Naive B cell (primary cell): ENCODE measurements at places on chromosomes 6 and 20.
A peak's percentile ranks its signal among the peaks of the same experiment; 100 is the strongest.

DNA sequence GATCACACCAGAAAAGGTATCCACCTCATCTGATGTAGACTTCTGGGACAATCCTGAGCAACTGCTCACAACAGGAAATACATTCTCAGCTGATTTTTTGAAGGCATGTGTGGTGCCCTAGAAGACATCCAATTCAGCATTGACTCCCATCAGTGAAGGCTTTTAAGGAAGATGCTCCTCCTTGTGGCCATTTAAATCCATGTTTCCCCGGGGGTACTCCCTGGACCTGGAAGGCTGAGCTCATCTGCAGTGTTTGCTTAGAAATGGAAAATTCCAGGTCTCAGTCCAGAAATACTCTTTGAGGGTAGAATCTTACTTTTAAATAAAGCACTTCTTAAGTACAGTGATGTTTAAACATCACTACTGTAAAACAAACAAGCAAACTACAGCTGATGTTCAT, 195.5 kb upstream of the PDE10A start:
- no peak for DNase-seq

DNA sequence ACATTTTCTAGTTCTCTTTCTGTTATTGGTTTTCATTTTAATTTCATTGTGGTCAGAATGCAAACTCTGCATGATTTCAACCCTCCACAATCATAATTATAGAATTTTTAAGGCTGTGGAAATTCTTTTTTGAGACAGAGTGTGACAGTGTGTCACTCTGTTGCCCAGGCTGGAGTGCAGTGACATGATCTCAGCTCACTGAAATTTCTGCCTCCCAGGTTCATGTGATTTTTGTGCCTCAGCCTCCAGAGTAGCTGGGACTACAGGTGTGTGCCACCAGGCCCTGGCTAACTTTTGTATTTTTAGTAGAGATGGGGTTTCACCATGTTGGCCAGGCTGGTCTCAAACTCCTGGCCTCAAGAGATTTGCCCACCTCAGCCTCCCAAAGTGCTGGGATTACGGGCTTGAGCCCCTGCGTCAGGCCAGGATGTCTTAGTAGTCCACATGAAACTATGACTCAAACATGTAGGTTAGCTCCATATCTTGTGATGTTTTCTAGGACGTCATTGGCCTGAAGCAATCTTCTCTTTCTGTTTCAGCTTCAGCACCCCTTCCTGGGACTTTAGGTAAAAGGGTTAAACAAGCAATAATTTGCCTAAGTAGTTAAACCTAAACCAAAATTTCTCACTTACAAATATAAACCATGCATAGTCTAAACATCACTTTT, 47.4 kb upstream of the SAMD3 start:
- no peak for DNase-seq

GRCh38 chr6:44064089-44064947, 62.9 kb downstream of the MRPL14 start:
- DNase-seq = no peak

DNA sequence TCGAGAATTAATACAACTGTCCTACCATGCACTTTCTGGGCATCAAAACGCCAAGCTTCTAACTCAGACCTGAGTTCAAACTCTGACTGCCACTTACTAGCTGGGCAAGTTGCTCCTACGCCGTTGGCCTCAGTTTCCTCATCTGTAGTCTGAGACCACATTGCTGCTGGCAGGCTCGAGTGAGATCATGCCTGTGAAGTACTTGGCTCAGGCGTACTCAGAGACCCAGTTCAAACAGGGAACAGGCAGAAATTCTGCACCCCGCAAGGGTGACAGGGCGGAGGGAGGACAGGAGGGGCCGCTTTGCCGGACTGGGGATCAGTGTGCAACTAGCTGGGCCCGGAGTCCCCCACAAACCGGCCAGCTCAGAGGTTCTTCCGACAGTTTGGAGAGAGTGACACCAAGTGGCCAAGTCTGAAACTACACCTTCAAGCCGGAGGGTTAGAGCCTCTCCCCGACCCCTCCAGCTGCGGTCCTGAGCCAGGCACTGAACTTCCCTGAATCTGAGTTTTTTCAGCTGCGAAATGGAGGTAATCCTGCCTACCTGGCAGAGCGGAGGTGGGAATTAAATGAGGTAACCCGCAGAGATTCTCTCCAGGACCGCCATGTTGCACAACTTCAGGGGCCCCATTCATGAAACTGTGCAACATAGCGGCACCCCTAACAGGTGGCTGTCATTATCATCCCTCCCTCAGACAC, 46.0 kb upstream of the PTPN1 start:
- peak; percentile 54 for DNase-seq

GRCh38 chr20:62293111-62293784, 9.5 kb upstream of the ADRM1 start:
- no peak for DNase-seq

- peak; percentile 12 for DNase-seq
Observed at GRCh38 chr20:3406481-3407039, 909 bp downstream of the DNAAF9 start.

DNA sequence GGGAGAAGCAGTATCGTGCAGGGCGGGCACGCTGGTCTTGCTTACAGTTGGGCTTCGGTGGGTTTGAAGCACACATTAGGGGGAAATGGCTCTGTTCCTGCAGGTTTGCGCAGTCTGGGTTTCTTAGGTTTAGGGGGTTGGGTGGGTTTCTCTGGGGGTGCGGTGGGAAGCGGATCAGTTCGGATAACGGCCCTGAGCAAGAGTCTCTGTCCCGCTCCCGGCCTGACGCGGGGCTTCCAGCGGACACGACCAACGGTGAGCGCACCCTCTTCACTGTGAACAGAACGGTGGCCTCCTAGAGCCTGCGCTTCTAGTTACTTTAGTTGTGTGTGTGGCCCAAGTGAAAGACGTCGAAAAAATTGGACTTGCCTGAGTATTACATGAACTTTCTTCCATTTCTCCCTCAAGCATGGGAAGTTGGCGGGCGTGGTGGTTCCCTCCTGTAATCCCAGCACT, 635 bp upstream of the ELOVL2 start:
- no peak for DNase-seq

DNA sequence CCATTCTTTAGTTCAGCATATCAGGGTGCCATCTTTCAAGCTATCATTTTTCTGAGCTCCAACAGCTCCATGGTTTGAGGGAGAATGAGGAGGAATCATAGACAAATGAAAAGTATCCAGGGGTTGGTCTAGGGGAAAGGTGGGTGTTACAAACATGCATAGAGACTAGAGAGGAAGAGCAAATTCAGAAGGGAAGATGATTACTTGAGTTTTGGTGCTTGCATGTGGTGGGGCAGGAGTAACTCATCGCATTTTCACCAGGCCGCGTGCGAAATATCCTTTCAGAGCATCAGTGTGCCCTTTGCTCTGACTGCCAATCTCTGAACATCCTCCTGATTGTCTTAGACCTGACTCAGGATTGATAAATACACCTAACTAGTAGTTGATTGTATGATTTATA, 7.7 kb upstream of the BICRAL start:
- no peak for DNase-seq

DNA sequence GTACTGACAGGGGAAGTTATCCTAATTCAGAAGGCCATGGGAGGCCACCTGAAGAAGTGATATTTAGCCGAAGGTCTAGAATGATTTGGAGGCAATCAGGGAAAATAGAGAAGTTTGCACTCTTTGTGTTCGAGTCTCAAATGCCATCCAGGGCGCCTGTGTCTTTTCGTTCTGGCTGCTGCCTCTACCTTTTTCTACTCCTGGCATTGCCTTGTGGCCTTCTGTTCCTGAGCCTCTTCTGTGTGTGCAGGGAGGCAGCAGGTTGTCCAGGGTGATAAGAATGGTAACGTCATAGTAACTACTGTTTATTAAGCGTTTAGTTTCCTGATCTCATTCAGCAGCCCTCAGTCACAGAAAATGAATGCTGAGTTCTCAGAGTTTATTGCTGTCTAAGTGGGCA, 252.1 kb downstream of the FARS2 start:
- DNase-seq = no peak

- no peak for DNase-seq
Observed at GRCh38 chr20:8242066-8242465, 110.0 kb downstream of the PLCB1 start.

GRCh38 chr20:62793757-62794006, 2.6 kb upstream of the MRGBP start:
- no peak for DNase-seq

- DNase-seq = peak; percentile 41
Observed at GRCh38 chr20:62219992-62220665, at the start of gene HRH3. HRH3 (minus strand) TSS chr20:62220278; CDS start chr20:62219970, 308 bp downstream.

GRCh38 chr20:62685781-62686555, 22.7 kb upstream of the NTSR1 start:
- no peak for DNase-seq

DNA sequence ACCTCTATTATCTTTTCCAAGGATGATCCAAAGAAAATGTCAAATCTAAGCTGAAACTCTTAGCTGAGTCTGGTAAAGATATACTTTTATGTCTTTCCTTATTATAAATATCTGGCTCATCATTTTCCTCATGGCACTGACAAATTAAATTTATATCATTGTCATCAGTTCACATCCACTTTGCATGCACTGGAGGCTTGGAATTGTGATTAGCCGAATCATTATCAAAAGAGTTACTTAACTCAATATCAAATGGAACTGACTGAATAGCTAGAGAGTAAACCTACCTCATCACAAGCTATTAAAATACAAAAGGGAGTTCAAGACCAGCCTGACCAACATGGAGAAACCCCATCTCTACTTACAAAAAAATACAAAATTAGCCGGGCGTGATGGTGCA, 713.9 kb upstream of the MARCKS start:
- DNase-seq = no peak

GRCh38 chr20:36744764-36745191, 1.1 kb downstream of the NDRG3 start:
- DNase-seq = no peak

- no peak for DNase-seq
Observed at GRCh38 chr6:166861961-166862286, 94.4 kb downstream of the RNASET2 start.

GRCh38 chr6:139080255-139080920, 51.8 kb downstream of the ABRACL start:
- DNase-seq = no peak

- DNase-seq = no peak
Observed at GRCh38 chr6:45902984-45903383, 112.7 kb downstream of the CLIC5 start.

DNA sequence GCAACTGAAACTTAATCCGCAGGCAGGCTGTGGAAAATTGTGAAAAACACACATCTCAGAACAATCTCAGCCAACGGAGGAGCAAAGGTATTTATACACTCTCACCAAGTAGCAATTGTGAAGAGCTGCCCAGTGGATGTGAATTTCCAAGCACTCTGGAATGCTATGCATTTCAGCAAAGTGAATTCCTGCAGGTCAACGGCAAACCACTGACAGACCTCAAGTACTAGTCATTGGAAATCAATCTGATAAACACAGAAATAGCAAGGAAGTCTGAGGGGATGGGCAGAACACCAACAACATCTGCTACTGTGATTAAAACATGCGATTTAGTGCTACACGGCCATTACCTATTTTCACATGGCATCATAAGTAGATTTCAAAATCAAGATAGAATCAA, 429.1 kb downstream of the HTR1B start:
- no peak for DNase-seq

DNA sequence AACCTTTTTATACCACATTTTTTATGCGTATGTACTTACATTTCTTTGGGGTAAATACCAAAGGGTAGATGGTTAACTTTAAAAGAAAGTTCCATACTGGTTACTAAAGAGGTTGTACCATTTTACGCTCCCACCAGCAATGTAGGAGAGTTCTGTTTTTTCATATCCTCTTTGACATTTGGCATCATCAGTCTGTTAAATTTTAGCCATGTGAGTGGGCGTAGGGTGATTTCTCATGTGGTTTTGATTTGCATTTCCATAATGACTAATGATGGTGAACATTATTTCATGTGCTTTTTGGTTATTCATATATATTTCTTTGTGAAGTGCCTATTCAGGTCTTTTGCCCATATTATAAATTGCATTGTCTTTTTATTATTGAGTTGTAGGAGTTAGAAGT, 194.2 kb downstream of the PRL start:
- DNase-seq = peak; percentile 27

- DNase-seq = no peak
Observed at GRCh38 chr6:125232466-125232865, 69.3 kb downstream of the HDDC2 start.

DNA sequence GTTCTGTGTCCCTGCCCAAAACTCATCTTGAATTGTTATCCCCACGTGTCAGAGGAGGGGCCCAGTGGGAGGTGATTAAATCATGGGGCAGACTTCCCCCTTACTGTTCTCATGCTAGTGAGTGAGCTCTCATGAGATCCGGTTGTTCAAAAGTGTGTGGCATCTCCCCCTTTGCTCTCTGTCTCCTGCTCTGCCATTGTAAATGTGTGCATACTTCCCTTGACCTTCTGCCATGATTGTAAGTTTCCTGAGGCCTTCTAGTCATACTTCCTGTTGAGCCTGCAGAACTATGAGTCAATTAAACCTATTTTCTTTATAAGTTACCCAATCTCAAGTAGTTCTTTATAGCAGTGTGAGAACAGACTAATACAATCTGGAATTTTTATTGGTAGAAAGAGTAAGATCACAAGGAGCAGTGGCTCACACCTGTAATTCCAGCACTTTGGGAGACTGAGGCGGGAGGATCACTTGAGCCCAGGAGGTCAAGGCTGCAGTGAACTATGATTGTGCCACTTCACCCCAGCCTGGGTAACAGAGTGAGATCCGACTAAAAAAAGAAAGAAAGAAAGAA, 47.1 kb upstream of the SLC22A16 start:
- no peak for DNase-seq

GRCh38 chr6:119587537-119587936, 238.0 kb upstream of the MAN1A1 start:
- DNase-seq = no peak

DNA sequence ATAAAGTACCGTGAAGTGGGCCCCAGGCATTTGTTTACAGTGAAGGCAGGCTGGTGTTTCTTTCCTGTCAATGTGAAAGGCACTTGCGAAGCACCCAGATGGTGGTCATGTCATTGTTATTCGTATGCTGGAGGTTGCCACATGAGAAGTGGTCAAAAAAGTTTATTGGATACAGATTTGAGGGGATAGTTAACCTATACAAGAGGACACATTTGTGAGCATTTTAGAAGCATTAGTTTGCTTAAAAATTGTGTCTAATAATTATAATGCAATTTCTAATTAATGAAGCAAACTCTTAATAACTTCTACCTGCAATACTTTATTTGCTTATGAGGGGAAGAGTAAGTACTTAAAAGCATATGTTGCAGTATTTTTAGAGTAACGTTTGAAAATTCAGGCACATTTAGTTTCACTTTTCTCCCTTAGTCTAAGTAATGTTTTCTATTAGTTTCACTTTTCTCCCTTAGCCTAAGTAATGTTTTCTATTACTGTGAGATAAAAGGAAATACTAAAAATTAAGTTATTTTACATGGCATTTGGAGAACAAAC, 120.7 kb upstream of the CLDN20 start:
- DNase-seq = no peak

GRCh38 chr20:31962761-31963160, 5.2 kb upstream of the XKR7 start:
- no peak for DNase-seq

- no peak for DNase-seq
Observed at GRCh38 chr20:23230766-23231385, 119.7 kb upstream of the NXT1 start.
